ENCODE measurements at places on chromosomes 4 and X.

GRCh38 chr4:145279122-145279960 is 99.0 kb upstream of the OTUD4 start:
- DNase-seq = no peak

DNA sequence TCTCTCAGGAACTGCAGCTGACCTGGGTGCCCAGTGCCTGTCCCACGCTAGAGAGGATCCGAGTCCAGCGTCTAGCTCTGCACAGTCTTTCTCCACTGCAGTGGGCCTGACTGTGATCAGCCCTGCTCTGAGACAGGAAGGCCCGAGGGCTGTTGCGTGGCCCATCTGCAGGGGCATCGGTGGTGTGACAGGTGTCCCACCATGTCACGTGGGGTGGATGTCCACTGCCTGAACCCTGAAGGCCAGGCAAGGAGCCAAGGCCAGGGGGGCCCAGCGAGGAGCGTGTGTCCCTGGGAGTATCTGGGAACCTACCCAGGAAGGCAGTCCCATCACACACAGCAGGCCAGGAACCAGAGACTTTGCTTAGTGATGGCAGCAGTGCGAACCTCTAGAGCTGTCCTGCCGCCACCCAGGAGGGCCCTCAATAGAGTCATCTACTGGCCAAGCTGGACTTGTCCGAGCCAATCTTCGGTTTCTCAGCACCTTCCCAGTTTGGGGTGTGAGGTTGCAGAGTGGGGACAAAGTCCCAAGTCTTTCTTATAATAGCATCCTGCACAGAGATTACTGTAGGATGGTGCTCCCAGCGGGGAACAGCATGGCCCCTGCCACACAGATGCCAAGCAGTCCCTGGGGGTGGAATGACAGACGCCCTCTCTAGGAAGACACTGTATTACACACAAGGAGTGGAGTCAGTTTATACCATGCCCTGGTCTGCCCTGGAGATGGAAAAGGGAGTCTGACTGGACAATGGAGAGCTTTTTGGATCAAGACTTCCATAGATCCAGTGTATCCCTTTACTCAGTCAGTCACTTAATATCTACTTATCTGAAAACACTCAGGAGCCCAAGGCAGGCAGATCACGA is 38.3 kb downstream of the DCTD start:
- no peak for DNase-seq

GRCh38 chrX:119177278-119177677 is 49.7 kb upstream of the KIAA1210 start:
- DNase-seq = no peak

DNA sequence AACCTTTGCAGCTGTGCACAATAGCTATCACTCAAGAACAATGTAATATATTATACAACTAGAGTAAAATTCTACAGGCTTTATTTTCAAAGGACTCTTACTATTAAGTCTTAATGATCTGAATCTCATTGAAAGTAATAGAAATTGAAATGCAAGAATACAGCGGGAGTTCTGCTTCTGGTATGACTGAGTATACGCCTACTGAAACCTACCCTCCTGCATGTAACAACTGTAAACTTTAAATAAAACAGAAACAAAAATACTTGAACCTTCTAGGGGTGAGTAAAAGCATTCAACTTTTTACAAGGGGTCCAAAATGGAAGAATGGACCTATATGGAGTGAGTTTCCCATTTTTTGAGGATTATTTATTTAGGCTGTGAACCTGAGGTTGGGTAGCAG is 13.5 kb downstream of the DCHS2 start:
- no peak for DNase-seq

GRCh38 chr4:37058826-37059225 is 185.7 kb upstream of the NWD2 start:
- DNase-seq = no peak

GRCh38 chrX:103524747-103525146 is 5.5 kb upstream of the RAB40A start:
- no peak for DNase-seq

GRCh38 chrX:39704590-39704989 is 393.2 kb downstream of the BCOR start:
- DNase-seq = no peak

- no peak for DNase-seq
These were observed 74.6 kb upstream of the SHOX start for GRCh38 chrX:555725-556666.

DNA sequence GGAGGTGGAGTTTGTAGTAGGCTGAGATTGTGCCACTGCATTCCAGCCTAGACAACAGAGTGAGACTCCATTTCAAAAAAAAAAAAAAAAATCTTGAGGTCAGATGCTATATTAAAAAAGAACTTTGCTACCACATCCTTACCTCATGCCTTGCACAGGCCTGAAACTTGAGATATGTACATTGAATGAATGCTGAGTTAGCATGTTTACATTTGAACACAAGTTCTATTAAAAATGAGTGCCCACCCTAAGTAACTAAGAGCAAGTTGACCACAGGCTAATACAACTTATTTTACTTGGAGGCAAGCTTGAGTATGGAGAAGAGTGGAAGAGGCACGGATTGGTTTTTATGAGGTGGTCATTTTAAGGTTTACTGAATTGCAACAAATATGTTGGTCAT is 276.6 kb upstream of the GATB start:
- no peak for DNase-seq

GRCh38 chr4:154088741-154089140 is 299.9 kb upstream of the SFRP2 start:
- DNase-seq = no peak

DNA sequence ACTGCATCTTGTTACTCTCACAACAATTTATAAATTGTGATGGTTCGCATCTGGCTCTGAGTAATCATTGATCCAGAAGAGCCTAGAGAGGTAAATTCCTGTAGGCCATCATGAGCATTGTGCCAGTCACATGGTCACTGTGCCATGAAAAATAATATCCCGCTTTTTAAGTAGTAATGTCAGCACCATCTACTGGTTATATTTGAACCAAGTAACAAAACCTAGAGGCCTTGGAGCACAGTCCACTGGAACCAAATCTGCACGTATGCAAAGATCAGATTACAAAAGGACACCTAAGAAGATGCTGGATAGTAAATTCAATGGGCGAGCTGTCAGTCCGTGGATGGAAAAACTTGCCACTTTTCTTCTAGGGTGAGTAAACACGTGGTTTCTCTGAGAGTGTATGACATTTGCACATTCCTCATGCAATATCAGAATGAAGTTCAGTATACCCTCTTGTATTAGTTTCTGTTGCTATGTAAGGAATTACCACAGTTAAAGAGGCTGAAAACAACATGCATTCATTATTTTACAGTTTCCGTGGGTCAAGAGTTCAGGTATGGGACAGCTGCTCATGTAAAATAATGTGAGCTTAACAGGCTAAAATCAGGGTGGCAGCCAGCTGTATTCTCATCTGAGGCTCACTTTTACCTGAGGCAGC is 26.8 kb downstream of the FAM114A1 start:
- no peak for DNase-seq

- DNase-seq = no peak
These were observed 156.4 kb upstream of the GATB start for GRCh38 chr4:151917145-151917734.

GRCh38 chrX:130887376-130887775 is 15.6 kb downstream of the ENOX2 start:
- DNase-seq = no peak

DNA sequence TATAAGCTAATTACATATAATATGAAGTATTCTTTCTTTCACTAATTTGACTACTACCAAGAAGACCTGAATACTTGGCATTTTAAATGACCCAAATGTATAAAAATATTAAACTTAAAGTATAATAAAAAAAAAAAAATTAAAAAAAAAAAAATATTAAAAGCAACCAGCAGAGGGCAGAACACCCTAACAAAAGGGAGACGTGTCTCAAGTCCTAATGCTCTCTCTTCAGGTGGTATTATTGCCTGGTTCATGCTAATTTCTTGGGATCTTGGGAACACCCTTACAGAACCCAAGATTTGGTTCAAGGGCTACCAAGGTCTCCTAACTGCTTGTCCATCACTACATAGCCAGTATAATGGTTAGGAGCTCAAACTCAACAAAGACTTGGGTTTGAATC is 754.8 kb downstream of the RAB28 start:
- no peak for DNase-seq

- DNase-seq = peak; percentile 25
These were observed at the start of gene MAMLD1 for GRCh38 chrX:150362599-150363481. Gene MAMLD1 (plus strand): TSS chrX:150363317. CDS start chrX:150445517, 82,200 bp downstream.

GRCh38 chr4:179597301-179597700 is 2155.1 kb upstream of the AGA start:
- DNase-seq = no peak

GRCh38 chrX:134764202-134764785 is 106.0 kb upstream of the PLAC1 start:
- peak; percentile 8 for DNase-seq

DNA sequence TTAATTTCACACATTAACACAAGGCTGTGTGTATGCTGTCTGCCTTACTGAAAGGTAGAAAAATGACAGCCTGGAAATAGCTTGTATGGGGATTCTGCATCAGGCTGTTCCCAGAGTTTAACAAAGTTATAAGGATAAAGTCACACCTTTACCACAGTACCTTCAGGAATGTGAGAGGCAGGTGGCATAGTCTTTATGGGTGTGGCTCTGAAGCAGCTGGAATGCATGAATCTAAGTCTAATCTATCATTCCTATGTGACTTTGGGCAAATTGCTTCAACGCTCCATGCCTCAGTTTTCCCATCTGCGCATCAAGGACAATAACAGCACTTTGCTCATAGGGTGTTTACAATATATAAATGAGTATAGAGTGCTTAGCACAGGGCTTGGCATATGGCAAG is 84.2 kb upstream of the EGFL6 start:
- DNase-seq = no peak

GRCh38 chr4:169200361-169201030 is 70.3 kb downstream of the SH3RF1 start:
- no peak for DNase-seq

GRCh38 chr4:7547368-7548040 is 112.8 kb upstream of the PSAPL1 start:
- DNase-seq = no peak

- no peak for DNase-seq
These were observed 132.4 kb upstream of the LIMCH1 start for GRCh38 chr4:41405464-41406112.

DNA sequence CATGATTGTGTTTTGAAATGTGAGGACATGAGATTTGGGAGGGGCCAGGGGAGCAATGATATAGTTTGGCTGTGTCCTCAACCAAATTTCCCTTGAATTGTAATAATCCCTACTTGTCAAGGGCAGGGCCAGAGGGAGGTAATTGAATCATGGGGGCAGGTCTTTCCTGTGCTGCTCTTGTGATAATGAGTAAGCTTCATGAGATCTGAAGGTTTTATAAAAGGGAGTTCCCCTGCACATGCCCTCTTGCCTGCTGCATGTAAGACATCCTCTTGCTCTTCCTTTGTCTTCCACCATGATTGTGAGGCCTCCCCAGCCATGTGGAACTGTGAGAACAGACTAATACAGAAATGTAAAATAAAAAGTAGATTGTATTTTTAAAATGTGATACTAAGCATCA is 1294.9 kb downstream of the ADGRL3 start:
- DNase-seq = no peak

GRCh38 chr4:1577822-1578217 is 106.3 kb downstream of the FAM53A start:
- no peak for DNase-seq

- peak; percentile 56 for DNase-seq
These were observed 76.1 kb downstream of the HMGB2 start for GRCh38 chr4:173257732-173258717.

- DNase-seq = no peak
These were observed 5.3 kb downstream of the SOWAHB start for GRCh38 chr4:76892601-76893000.

GRCh38 chrX:41025926-41026701 is 59.1 kb upstream of the USP9X start:
- DNase-seq = no peak

- no peak for DNase-seq
These were observed 27.5 kb upstream of the PCDH18 start for GRCh38 chr4:137559801-137560200.

DNA sequence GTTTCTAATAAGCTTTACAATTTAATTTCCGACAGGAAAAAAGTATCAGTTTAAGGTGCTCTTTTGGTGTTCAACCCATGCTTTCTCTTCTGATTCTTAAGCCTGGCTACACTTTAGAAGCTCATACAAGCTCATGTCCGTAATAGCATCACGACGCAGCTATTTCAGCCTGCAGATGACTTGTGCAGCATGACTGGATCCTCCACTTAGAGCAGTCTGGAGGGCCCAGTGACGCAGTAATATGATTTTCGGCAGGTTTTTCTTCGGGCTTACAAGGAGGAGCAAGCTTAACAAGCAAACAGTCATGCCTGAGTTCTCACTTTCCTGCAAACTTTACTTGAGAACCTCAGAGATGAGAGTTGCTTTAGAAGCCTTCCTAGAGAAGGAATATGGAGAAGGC is 85.3 kb upstream of the MAML3 start:
- no peak for DNase-seq

DNA sequence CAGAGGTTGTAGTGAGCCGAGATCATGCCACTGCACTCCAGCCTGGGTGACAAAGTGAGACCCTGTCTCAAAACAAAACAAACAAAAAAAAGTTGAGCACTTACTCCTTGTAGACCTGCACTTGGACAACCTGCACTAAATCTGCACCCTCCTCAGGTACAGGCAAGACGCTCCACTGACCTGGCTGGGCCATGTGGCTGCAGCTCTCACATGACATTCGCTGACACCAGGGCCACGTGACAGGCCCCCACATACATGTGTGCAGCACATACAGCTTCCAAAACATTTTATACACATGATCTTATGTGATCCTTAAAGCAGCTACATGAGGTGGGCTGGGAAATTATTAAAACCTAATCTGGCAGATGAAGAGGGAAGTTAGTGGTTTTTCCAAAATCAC is 62.5 kb downstream of the MGST2 start:
- DNase-seq = no peak

GRCh38 chr4:18041114-18041513 is 19.6 kb upstream of the LCORL start:
- no peak for DNase-seq

DNA sequence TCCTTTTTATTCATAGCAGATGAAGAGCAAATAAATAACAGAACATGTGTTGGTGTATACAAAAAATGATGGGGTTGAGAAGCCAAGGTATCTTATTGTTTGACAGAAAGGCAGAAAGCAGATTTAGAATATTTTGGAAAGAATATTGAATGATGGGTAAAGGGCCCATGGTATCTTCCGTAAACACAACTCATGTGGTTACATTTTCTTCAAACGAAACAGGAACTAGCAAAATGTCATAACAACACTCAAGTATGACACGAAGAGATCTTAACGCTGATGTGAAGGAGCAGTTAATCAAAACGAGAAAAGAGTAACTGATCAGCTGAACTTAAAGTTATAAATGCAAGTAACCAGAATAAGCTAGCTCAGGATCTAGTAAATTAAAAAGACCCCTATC is 195.7 kb upstream of the GK2 start:
- peak; percentile 14 for DNase-seq

All from bone marrow (tissue), 2 donors.